ENCODE measurements at places on chromosomes 1 and 21. TPM values are rescaled to one million over a fixed set of nuclear protein-coding genes. Genes with fewer than 3 reads are reported as not detected.

AK2 gene
- total RNA-seq = 136 TPM

MX2 gene
- total RNA-seq = 3.9 TPM

TRIM67 gene
- 0.04 TPM for total RNA-seq

CFAP45 gene
- 0.18 TPM for total RNA-seq

PAQR6 gene
- total RNA-seq = 30.1 TPM

COL18A1 gene
- total RNA-seq = 315 TPM

ADCY10 gene
- total RNA-seq = 0.47 TPM

CSDE1 gene
- 524 TPM for total RNA-seq

OPRD1 gene
- total RNA-seq = 0.66 TPM

ARID4B gene
- 71.5 TPM for total RNA-seq

LRRC71 gene
- total RNA-seq = 0.34 TPM

DSCAM gene
- total RNA-seq = not detected

FAM131C gene
- total RNA-seq = 1.9 TPM

TMEM201 gene
- 31.8 TPM for total RNA-seq

C4BPA gene
- 0.16 TPM for total RNA-seq

AUNIP gene
- 2.7 TPM for total RNA-seq

IARS2 gene
- total RNA-seq = 60.4 TPM

SLC19A2 gene
- 16.1 TPM for total RNA-seq

GJA8 gene
- total RNA-seq = not detected

CD101 gene
- total RNA-seq = 4.1 TPM

GUCA2A gene
- not detected for total RNA-seq
